ENCODE measurements at places on chromosomes 5 and 9.

DNA sequence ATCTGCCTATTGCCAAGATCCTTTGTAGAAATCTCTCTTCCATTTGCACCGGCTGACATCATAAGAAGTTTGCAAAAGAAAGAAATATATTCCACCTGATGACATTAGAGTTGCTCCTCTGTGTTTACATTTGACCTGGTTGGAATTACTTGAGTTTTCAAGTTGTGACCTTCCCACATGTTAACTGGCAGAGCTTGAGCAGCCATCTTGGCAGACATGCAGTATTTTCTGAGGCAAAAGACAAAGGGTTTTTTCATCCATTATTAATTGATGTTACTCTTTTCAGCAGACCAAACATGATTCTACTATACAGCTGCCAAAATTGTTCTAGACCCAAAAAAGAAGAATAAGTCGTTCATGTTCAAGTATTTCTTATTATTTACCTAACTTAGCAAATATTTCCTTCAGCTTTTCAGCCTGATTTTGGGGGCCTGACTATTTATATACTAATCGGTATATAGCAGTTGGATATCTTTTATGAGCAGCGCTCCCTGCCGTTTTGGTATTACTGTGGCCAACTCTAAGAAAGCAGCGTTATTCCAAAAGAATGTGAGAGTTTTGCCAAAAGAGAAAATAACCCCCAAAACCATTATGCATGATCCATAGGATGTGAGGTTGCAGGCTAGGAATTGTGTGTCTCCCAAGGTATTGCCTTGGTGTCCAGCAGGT lies 212.9 kb downstream of the PBX3 start:
- no peak for DNase-seq

- no peak for DNase-seq
These were observed 70.7 kb downstream of the CETN3 start for GRCh38 chr5:90338712-90339372.

DNA sequence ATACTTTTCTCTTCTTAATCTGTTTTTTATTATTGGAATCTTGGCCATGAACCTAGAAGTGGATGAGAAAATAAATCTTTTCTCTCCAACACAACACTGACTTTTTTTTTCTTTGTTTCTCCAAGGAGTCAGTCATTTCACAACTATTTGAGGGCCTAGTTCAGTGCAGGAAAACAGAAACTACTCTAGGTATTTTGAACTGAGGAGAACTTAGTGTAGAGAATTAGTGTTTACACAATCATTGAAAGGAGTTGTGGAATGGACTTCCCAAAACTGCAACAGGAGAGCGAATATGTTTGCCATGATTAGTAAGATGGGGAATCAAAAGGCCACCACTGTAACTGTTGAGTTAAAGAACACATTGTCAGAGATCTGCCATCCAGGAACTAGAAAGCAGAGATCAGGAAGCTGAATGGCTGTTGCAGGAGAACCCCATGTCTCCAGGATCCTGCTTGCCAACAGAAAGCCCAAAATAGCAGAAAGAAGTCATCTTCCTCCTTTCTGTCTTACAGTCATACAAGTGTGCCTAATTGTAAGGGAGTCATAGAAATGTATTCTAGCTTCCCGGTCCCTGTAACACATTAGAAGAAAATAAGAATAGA lies 20.3 kb upstream of the PCDH1 start:
- no peak for DNase-seq

DNA sequence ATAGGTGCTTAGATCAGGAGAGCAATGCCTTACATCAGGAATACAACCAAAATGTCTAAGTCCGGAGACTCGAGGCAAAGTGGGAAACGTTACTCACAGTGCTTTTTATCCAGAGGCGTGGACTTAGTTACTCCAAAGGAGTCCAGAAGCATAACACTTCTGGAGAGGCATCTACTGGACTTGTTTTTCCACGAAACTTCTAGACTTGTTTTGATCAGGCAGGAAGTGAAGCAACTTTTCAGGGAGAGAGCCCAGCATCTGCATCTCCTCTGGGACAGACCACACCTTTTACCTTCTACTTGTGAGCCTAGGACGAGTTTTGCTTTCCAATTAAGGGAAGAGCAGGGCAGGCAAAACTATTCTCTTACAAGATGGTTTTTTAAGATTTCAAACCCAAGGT lies 1.2 kb upstream of the TJP2 start:
- DNase-seq: no peak

DNA sequence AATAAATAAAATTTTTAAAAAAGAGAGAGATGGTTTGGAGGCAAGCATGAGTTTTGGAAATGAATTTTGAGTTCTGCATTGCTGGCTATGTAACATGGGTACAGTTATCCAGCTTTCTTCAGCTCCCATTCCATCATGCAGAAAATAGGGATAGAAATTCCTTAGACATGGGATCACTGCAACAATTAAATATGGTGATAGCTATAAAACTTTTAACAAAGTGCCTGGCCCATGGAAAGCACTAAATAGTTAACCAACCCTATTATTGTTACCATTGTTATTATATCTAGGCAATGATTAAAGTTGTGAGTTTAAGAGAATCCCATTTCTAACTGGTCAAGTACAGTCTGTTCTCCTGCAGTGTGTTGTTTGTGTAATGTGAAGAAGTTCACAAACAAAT lies 115.4 kb upstream of the GAS1 start:
- DNase-seq: no peak

- DNase-seq: no peak
These were observed 195.7 kb downstream of the AOPEP start for GRCh38 chr9:94922098-94922607.

- peak; percentile 43 for DNase-seq
These were observed 1992.3 kb downstream of the MAT2B start for GRCh38 chr5:165497707-165498106.

GRCh38 chr5:150412319-150413175 lies at the start of gene CD74:
Gene CD74 (minus strand): TSS chr5:150412910. CDS start chr5:150412749, 161 bp downstream.
- DNase-seq: no peak

DNA sequence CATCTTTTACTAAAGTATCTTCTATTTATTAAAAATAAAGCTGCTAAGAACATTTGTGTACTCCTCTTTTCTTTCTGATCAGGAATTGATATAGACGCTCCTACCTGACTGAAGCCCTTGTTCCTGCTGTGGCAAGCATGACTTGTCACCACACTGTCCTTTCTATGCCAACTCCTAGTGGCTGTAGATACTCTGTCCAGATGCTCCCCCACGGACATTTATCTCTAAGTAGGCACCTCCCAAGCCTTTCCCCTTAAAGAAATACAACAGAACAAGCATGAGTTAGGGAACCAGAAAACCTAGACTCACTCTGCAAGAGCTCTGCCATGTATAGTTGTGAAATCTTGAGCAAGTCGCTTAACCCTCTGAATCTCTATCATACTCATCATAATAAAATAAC lies 53.2 kb downstream of the FAM114A2 start:
- DNase-seq: no peak

GRCh38 chr9:14941501-14942405 lies 31.5 kb upstream of the FREM1 start:
- DNase-seq: no peak

- DNase-seq: no peak
These were observed 129.4 kb upstream of the ACO1 start for GRCh38 chr9:32255026-32255425.

DNA sequence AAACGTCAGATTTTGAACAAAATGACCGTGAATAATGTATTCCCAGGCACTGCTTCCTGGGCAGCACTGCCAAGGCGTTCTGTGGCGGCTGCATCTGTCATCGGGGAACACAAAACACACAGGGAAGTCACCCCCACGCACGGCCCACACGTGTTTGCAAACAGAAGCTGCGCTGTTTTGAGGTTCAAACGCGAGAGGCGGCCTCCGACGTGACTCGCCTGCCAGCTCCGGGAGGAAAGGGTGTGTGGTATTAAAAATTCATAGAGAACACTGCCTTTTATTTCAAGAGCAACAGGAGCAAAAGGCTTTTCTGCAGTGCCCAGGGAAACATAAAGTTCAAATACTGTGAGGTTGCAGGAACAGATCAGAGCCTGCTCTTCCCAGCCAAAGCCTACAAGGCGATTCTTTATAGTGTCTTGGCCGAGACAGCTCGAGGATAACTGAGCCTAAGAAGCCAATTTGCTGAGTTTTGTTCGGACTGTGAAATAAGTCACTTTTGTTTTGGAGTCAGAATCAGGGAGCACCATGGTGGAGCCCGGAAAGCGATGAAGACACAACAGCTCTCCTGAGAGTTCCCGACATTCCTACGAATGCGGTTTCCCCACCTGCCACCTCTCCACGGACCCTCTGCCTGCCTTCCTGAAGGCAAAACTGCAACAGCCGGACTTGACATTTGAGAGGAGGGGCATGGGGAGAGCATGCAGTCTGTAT lies 115.3 kb upstream of the IRX2 start:
- no peak for DNase-seq

GRCh38 chr5:58437661-58438060 lies 22.2 kb downstream of the PLK2 start:
- no peak for DNase-seq

GRCh38 chr9:100317706-100318105 lies 35.0 kb downstream of the TEX10 start:
- DNase-seq: no peak

GRCh38 chr5:102554728-102555127 lies 55.9 kb upstream of the SLCO6A1 start:
- peak; percentile 49 for DNase-seq

DNA sequence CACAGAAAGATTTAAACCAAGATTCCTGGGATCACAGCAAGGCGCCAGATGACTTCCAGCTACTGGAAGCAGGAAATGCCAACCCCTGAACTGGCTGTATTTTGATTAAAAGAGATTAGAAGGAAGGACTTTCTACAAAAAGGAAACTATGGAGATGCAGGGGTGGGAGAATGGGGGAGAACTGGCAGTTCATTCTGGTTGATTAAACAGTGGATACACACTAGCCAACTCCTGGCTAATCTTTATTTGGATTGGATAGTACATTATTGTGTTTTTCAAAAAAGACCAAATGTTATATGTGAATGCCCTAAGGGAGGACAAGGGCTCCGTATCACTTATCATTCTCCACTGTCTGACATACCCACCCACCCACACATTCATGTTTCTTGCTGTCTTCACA lies 93.2 kb downstream of the CDO1 start:
- DNase-seq: no peak

DNA sequence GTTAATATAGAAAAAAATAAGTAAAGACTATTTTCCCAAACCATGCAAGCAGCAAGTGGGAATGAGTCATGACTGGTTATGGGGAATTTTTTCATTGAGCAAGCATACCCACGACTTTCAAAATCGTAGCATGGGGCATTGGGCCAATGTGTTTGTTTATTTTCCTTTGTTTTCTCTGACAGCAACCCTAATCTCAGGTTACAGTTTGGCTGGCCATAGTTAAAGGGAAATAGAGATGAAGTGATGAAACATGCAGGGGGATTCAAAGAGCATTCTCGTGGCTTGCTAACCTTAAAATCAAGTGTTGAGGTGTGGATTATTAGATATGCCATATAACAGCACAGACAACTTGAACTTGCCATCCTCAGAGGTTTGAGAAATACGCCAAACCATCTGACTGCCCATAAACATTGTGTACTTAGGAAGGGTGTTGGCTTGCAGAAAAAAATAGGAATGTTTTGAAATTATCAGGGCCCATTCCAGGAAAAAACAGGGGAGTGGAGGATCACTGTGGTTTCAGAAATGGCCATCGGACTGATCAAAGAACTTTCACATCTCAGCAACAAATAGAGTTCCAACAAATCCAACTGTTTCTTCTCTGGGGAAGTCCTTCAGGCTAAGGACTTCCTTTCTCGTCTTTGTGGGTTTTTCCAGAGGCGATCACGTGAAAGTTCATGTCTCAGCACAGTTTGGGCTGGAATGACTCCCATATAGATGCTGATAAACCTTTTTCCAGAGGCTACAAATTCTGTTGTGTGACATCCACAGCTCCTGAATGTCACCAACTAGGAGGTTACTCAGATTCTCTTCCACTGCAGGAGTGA lies 259.1 kb downstream of the SYK start:
- DNase-seq: no peak

DNA sequence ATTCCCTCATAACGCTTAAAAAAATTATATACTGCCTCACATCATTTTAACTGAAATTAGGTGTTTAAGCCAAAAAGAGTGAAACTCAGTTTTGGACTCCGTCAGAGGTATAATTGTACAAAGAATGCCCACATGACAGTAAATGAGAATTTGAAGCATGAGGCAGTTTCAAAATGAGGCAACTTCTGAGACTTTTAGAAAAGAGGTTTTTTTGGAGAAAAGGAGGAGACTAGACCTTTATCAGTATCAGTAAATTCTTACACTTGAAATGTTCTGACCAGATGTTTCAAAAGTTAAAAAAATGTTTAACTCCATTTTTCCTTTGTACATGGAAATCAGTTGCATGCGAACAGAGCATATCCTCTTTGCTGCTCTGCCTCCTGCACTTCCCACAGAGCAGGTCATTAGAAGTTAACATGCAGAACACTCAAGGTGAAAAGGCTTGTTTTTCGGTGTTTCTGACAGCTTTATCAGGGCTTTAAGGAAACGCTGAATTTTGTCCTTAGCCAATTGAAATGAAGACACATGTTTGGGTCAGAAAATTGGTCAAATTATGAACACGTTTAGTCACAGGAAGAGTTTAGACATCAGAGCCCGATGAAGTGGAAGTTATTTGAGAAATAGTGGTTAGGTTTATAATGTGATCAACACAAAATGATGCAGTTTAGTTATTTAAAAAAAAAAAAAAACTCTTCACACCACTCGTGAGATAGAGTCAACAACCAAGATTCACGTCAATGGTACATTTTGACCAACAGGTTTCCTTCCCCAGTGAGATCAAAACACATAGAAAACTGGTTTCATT lies 59.5 kb downstream of the PIK3R1 start:
- DNase-seq: no peak

DNA sequence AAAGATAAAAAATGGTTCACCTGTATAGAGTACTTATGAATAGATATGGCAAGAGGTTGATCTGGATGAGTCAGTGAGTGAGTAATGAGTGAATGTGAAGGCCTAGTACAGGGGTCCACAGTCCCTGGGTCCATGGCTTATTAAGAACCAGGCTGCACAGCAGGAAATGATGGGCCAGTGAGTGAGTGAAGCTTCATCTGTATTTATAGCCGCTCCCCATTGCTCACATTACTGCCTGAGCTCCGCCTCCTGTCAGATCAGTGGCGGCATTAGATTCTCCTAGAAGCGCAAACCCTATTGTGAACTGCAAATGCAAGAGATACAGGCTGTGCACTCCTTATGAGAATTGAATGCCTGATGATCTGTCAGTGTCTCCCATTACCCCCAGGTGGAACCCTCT lies 307.7 kb upstream of the ZNF608 start:
- DNase-seq: no peak

DNA sequence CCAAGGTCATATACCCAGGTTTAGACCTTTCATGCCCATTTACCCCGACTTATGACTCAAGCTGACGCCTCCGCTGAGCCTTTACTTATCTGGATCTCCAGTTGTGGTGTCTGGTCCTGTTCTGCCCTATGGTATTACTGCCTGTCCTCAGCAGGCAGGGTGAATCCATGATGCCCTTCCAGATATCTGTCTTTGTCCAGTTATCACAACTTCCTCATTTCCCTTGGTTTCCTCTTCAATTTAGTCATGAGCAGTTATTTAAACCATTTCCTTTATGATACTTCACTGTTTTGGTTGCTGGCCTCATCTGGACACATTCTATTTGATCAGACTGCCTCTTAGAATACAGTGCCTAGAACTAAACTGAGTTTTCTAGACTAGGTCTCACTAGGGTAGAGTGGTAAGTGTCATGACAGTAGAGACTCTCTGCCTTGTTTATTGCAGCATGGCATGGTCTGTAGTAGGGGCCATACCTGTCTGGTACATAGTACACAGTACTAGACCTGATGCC lies 93.3 kb downstream of the MELK start:
- no peak for DNase-seq

- DNase-seq: peak; percentile 59
These were observed 670 bp downstream of the EDIL3 start for GRCh38 chr5:84383816-84384603.

GRCh38 chr5:119400245-119400644 lies 44.4 kb downstream of the TNFAIP8 start:
- no peak for DNase-seq

All from BE2C (cell line).